ENCODE measurements at places on chromosomes 7 and 10.

- no peak for DNase-seq
Observed at GRCh38 chr10:79170226-79170752, 101.5 kb downstream of the ZMIZ1 start.

DNA sequence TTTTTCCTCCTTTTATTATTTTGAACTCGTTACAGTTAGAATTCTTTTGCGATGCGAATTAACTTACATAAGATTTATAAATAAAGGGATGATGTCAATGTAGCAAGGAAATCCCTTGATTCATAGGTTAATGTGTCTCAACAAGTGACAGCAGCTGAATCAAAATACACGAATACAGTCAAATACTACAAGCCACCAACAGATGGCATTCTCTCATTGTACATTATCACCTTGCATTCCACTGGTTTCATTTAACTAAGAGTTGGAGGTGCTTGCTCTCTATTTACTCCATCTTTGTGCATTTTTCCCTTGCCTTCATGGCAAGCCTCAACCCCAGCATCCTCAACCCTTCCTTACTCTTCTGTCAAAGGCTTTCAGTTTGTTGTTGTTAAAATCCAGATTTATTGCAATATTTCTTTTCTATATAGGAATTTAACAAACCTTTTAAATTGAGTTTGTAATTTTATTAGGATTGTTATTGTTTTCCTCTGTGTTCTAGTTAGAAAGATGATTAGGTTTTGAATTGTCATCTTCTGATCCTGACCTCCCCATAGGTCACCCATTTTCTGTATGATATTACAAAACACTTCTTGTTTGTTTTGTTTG is 78.3 kb downstream of the SLC25A40 start:
- no peak for DNase-seq

GRCh38 chr10:20407357-20407756 is 489.8 kb downstream of the NEBL start:
- no peak for DNase-seq

GRCh38 chr7:99668541-99668940 is 11.3 kb downstream of the CYP3A5 start:
- no peak for DNase-seq

GRCh38 chr10:18610517-18610916 is 40.9 kb downstream of the NSUN6 start:
- DNase-seq = no peak

DNA sequence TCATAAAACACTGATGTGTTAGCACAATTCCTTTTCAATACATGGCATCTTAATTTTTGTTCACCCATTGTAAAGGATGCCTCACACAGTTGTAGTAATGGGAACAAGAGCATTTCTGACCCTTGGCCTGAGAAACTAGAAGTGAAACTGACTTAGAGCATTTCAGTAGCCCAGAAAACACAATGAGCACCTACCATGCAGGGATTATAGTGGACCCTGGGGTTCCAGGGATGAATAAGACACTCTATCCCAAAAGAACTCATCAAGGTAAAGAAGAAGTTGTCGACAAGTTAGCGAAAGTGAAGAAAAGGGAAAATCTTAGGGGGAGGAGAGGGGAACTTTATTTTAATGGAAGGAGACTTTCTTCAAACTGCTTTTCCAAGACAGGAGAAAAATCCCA is 125.6 kb downstream of the NT5C2 start:
- no peak for DNase-seq

DNA sequence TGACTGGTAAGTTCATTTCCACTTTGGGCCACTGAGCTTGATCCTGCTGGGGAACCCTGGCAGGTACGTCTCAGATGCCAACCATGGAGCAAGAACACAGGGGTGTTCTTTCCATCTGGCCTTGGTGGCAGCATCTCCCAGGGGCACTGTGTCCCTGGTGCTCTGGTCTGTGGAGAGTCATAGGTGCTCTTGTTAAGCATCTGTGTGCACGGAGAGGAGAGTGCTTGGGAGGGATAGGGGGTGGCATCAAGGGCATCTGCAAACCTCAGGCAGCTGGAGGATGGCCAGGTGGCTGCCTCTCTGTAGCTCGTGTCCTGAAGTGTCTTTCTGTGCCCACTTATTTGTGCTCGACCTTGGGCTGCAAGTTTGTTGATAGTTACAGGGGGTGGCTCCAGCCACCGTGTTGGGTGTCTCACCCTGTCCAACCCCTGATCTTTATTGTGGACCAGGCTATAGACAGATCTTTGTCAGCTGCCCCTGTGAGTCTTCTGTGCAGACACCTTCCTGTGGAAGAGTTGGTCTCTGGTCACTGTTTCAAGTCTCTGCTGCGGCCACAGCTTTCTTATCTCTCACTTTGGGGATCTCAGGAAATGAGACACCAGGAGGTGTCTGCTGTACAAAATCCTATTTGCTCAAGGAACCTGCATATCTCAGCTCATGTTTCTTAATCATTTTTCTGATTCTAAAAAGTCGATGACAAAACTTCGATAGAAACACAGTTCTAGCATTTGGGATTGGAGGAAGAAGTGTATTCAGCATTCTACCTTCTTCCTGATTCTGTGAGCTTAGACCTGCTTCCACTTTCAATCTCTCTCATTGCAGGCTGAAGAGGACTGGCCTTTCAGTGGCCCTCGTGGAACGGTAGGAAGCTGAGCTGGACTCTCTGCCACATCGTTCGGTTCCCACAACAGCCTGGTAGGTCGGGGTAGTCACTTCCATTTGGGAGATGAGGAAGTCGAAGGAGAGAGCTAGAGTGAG is 17.2 kb upstream of the GIMAP8 start:
- no peak for DNase-seq

GRCh38 chr7:43117095-43117494 is 4.6 kb downstream of the HECW1 start:
- DNase-seq = no peak

DNA sequence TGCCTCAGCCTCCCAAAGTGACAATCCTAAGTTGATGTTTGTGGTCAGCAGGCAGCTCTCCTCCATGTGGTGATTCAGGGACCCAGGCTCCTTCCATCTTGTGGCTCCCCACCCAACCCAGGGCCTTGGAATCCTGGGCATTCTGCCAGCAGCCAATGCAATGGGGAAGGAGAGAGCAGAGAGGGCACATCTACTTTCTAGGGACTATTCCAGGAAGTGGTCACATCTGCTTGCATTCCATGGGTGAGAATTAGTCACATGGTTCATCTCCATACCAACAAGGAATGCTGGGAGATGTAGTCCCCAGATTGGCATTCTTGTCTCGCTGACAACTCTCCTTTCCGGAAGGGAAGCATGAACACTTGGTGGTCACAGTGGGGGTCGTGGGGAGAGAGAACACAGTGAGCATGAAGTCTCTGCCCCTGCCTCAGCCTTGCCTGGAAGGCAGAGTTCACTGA is 9.9 kb upstream of the SRRM3 start:
- DNase-seq = no peak

DNA sequence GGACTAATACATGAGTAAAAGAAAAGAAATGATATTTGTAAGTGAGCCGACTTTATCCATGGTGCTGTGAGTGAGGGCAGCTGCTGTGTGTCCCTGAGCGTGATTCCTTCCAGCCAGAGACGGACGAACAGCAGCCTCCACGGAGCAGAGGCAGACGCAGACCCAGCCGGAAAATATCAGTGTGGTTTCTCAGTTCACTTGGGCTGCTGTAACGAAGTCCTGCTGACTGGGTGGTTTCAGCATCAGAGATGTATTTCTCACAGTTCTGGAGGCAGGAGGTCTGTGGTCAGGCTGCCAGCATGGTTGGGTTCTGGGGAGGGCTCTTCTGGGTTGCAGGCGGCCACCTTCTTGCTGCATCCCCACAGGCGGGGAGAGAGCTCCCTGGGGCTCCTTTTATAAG is 375.6 kb downstream of the GLRX3 start:
- DNase-seq = no peak

GRCh38 chr10:107826171-107826570 is 661.7 kb upstream of the SORCS1 start:
- no peak for DNase-seq

GRCh38 chr7:155986497-155987160 is 174.4 kb upstream of the SHH start:
- no peak for DNase-seq

DNA sequence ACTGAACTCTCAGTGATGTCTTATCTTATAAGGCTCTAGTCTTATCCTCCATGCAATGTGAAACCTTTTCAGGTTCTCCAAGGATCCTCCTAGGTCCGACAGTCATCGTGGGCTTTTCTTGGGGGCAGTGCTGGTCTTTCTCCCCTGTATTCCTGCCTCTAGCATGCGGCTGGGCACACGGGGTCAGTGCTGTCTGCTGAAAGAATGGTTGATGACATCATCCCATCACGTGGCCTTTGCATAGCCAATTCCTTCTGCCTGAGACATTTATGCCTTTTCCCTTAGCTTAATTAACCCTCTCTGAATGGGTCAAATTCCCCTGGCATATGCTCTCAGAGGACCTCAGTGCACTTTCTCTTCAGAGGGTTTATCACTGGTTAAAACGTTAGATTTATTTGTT is 27.0 kb upstream of the KCNK18 start:
- DNase-seq = no peak

- DNase-seq = peak; percentile 30
Observed at GRCh38 chr10:49606981-49607535, 3.1 kb upstream of the SLC18A3 start.

DNA sequence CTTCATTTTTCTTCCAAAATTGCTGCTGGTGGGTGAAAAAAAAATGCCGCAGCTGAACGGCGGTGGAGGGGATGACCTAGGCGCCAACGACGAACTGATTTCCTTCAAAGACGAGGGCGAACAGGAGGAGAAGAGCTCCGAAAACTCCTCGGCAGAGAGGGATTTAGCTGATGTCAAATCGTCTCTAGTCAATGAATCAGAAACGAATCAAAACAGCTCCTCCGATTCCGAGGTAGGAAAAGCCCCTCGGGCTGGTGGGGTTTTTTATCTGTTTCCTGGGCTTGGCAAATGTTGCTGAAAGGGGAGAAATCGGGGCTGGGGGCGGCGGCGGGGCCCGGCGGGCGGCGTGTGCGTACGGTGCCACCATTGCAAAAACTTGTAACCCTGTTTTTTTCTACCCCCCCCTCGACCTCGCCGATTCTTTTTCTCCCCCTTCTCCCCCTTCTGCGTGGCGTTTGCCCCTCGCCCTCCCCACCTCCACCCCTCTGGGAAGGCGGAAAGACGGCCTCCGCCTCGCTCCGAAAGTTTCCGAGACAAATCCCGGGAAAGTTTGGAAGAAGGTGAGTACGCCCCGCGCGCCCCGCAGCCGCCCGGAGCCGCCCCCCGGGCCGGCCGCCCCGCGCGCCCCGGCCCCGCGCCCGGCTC is 789 bp downstream of the TCF7L2 start:
- DNase-seq = no peak

- no peak for DNase-seq
Observed at GRCh38 chr7:157016352-157017041, 6.0 kb upstream of the MNX1 start.

All from activated CD4-positive, CD25-positive, alpha-beta regulatory T cell (primary cell).